K562 (cell line): ENCODE measurements at places on chromosomes 4 and X. TPM values are rescaled to one million over a fixed set of nuclear protein-coding genes. Genes with fewer than 3 reads are reported as not detected.

Gene NPY2R
- not detected in 2 replicates for total RNA-seq

Gene ITIH6
- total RNA-seq, result not detected in 2 replicates

Gene NDST4
- not detected in 2 replicates for total RNA-seq

Gene TXK
- 0.40 and 0.67 TPM in 2 replicates for total RNA-seq

Gene HAUS3
- total RNA-seq, result 19.8 and 20.0 TPM in 2 replicates

Gene ERAS
- not detected in 2 replicates for total RNA-seq

Gene STOX2
- not detected in 2 replicates for total RNA-seq

Gene CFAP299
- 0.09 and 0.67 TPM in 2 replicates for total RNA-seq

Gene TEX13B
- 0.20 TPM in 1 of 2 replicates, not detected in the other for total RNA-seq

Gene AKAP4
- total RNA-seq, result 0.11 and 0.16 TPM in 2 replicates

Gene MGARP
- 0.31 and 0.35 TPM in 2 replicates for total RNA-seq

Gene ZCCHC18
- total RNA-seq, result not detected in 2 replicates

Gene PAGE5
- 143 and 149 TPM in 2 replicates for total RNA-seq

Gene FMR1NB
- 3.5 and 3.8 TPM in 2 replicates for total RNA-seq

Gene CCDC149
- 0.09 and 0.18 TPM in 2 replicates for total RNA-seq

Gene NWD2
- not detected in 2 replicates for total RNA-seq

Gene TLR8
- total RNA-seq, result not detected in 2 replicates

Gene TLR2
- total RNA-seq, result 0.09 and 0.22 TPM in 2 replicates

Gene TMEM35A
- not detected in 2 replicates for total RNA-seq

Gene GPR143
- not detected in 2 replicates for total RNA-seq

Gene JADE3
- total RNA-seq, result 9.3 and 10.2 TPM in 2 replicates

Gene PGAM4
- not detected in 2 replicates for total RNA-seq

Gene MTM1
- 11.3 and 13.3 TPM in 2 replicates for total RNA-seq
